ENCODE measurements at places on chromosomes 16 and 17. TPM values are rescaled to one million over a fixed set of nuclear protein-coding genes. Genes with fewer than 3 reads are reported as not detected.

- no peaks in the 10 kb centered on the region for H3K27me3 ChIP-seq
- H3K27ac ChIP-seq, result no peak overlapping the region
- H3K36me3 ChIP-seq, result no peaks in the 10 kb centered on the region
- no peak for DNase-seq
Measured at GRCh38 chr17:9057310-9057709, 36.0 kb downstream of the NTN1 start.

- no peak overlapping the region for H3K4me3 ChIP-seq
- H3K27me3 ChIP-seq, result no peaks in the 10 kb centered on the region
- DNase-seq, result no peak
- H3K4me1 ChIP-seq, result peaks cover 32% of the 10 kb centered on the region
Measured at GRCh38 chr16:3876695-3877094, 3.8 kb downstream of the CREBBP start.

- peaks cover 30% of the 10 kb centered on the region for H3K4me1 ChIP-seq
- peak within 1 kb of the TSS; percentile 68 for H3K4me3 ChIP-seq
- no peaks in the 10 kb centered on the region for H3K27me3 ChIP-seq
- peak within 1 kb of the TSS; percentile 92 for H3K27ac ChIP-seq
- no peaks in the 10 kb centered on the region for H3K36me3 ChIP-seq
Measured at GRCh38 chr16:67528222-67528869, at the start of gene RIPOR1. Gene RIPOR1 (plus strand): TSS chr16:67528829. CDS start chr16:67538447, 9,618 bp downstream.

The RNFT1 gene
- total RNA-seq, result 72.6 TPM
